Esophagus squamous epithelium (tissue), 5 donors: ENCODE measurements at places on chromosomes 12 and 14. TPM values are rescaled to one million over a fixed set of nuclear protein-coding genes. Genes with fewer than 3 reads are reported as not detected.

GRCh38 chr14:38339696-38340095 lies 83.8 kb upstream of the CLEC14A start:
- H3K4me3 ChIP-seq, result no peak overlapping the region
- H3K27me3 ChIP-seq, result no peaks in the 10 kb centered on the region
- H3K27ac ChIP-seq, result no peak overlapping the region

Gene IAPP
- total RNA-seq, result not detected

- H3K27ac ChIP-seq, result no peak overlapping the region
- H3K27me3 ChIP-seq, result no peaks in the 10 kb centered on the region
- no peak overlapping the region for H3K4me3 ChIP-seq
- no peaks in the 10 kb centered on the region for H3K36me3 ChIP-seq
These were observed 390.1 kb upstream of the PDE3A start for GRCh38 chr12:19978193-19978592.

GRCh38 chr14:104541905-104542465 lies 37.6 kb upstream of the C14orf180 start:
- no peak overlapping the region for H3K4me3 ChIP-seq
- H3K36me3 ChIP-seq, result no peaks in the 10 kb centered on the region
- H3K27ac ChIP-seq, result no peak overlapping the region

DNA sequence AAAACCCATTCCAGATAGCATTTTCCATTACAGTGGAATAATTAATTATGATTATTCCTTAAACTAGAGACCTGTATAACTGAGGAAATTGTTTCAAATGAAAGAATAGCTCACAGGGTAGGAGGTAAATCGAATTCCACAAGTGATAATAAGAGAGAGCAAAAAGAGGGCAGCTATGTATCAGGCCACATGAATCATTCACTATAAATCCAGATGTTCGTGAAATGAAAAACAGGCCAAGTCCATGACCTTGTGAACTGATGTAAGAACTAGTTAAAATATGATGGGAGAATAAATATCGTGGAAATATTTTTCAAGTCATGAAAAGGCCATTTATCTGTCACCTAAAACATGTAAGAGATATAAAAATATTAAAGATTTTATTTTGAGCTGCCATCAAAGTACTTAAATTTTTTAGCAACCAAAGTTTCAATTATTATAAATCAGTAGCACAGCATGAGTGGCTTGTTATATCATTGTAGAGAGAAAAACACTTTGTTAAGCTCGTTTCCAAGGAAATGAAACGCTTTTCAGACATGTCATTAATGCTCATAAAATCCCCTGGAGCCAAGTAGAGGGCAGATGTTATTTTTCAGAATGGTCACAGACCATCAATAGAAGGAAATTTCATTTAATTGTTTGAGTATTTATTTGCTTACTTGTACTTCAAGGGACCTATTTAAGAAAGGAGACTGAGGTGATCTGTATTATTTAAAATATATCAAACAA lies 120.6 kb upstream of the CDKN3 start:
- DNase-seq, result no peak
- H3K4me3 ChIP-seq, result no peak overlapping the region
- H3K27ac ChIP-seq, result no peak overlapping the region
- H3K27me3 ChIP-seq, result no peaks in the 10 kb centered on the region
- no peaks in the 10 kb centered on the region for H3K36me3 ChIP-seq

Gene MORN3
- not detected for total RNA-seq

GRCh38 chr12:67991158-67991557 lies 1.9 kb downstream of the IFNG-AS1 start:
- no peaks in the 10 kb centered on the region for H3K27me3 ChIP-seq
- H3K27ac ChIP-seq, result no peak overlapping the region
- H3K36me3 ChIP-seq, result no peaks in the 10 kb centered on the region
- no peak for DNase-seq
- H3K4me1 ChIP-seq, result no peaks in the 10 kb centered on the region

DNA sequence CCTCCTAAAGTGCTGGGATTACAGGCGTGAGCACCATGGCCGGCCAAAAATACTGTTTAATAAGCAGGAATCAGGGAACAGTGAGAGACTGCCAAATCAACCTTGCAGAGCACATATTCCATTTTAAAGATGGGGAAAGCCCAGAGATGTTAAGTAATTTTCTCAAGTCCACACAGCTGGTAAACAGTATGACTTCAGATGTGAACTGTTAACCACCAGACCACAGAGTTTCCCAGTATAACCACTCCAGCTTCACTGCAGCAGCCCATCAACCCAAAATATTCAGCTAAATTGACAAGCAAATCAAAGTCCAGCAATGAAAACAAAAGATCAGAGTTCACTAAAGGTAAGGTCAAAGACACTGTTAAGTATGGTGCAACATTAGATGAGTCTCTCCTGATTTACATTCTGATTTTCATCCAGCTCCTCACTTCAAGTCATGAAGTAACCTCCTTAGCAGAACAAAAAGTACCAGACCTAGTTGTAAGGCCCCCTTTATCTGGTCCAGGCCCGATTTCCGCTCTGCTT lies 82.1 kb downstream of the TRAFD1 start:
- no peaks in the 10 kb centered on the region for H3K4me1 ChIP-seq
- no peak for DNase-seq
- peaks cover 25% of the 10 kb centered on the region for H3K36me3 ChIP-seq
- H3K27me3 ChIP-seq, result no peaks in the 10 kb centered on the region
- no peak overlapping the region for H3K4me3 ChIP-seq

Gene AQP6
- not detected for total RNA-seq

Gene POTEM
- not detected for total RNA-seq

- no peaks in the 10 kb centered on the region for H3K27me3 ChIP-seq
- DNase-seq, result no peak
- H3K27ac ChIP-seq, result no peak overlapping the region
- no peaks in the 10 kb centered on the region for H3K36me3 ChIP-seq
These were observed 9.8 kb downstream of the GALNT6 start for GRCh38 chr12:51381226-51382079.

GRCh38 chr14:87255058-87255457 lies 737.9 kb downstream of the GALC start:
- no peak overlapping the region for H3K4me3 ChIP-seq
- no peaks in the 10 kb centered on the region for H3K4me1 ChIP-seq
- H3K36me3 ChIP-seq, result no peaks in the 10 kb centered on the region
- DNase-seq, result no peak
- no peaks in the 10 kb centered on the region for H3K27me3 ChIP-seq
